ENCODE measurements at places on chromosomes 16 and 17.

DNA sequence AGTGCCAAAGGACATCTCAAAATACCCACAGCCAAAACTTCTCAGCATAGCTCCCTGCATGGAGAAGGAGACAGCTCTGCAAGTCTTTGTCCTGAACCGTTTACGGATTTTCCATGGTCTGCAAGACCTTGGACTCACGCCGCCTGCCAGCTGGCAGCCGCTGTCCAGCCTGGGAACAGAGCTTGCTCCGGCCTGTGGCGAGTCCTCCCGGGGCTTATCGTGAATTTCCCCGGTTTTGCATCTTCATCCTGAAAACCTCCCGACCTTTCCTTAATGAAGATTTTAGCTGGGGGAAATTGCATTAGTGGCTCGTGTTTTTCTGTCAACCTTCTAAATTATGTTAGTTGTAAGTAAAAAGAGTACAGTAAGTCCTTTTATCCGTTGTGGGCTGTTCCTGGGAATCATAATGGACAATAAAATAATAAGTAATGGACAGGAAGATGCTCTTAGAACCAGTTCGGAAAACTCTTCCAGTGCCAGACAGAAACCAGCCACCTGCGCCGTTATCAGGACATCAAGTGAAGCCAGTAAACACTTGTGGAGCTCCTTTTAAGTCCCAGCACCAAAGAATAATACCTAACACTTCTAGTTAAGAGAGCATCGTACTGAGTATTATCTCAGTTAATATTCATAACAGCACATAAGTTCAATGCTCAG is 112.4 kb upstream of the NOL11 start:
- DNase-seq, result no peak

DNA sequence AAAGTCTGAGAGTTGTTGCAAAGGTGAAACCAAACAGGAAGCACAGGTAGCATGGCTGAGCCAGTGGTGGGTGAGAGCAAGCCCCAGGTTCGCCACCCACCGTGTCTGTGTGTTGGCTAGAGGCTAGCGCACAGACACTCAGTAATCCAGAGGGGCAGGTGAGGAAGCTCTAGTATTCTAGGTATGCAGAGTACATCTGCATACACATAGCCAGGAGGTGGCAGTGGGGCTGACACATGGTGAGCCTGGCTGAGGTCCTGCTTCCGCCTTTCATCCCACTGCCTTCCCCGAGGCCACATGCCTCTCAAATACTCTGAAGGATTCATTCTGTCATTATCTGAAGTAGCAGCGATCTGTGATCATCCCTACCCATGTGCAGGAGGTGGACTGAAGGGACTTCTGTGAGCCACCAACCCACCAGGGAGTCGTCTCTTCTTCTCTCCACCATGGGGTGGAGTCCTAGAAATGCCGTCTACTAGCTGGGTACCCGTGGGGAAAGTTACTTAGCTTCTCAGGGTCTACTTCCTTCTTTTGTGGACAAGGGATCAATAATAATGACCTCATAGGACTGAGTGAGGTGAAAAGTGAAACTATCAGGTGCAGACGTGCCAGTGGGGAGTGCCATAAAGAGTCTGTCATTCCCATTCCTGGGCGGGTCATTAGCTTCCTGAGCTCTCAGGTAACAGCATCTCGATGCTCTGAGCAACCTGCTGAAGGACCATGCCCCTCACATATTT is 36.0 kb upstream of the ICAM2 start:
- no peak for DNase-seq

DNA sequence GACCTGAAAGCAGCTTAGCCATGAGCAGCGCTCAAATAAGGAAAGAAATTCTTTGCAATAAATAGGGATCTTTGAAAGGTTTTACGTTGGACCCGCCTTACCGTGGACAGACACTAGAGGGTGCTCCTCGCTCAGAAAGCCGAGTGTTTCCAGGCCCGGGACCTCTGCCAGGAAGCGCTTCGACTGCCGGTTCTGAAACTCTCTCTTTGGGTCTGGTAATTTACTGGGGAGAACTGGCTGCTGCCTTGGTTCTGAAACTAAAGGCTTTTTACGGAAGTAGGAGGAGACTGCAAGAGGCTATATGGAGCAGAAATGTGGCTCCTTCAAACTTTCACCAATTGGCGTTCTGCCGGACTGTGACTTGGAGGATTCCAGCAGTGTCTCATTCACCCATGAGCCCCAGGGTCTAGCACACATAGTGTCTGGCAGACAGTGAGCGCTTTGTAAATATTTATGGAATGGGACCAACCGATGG is 45.6 kb upstream of the HOXB9 start:
- DNase-seq, result peak; percentile 57

DNA sequence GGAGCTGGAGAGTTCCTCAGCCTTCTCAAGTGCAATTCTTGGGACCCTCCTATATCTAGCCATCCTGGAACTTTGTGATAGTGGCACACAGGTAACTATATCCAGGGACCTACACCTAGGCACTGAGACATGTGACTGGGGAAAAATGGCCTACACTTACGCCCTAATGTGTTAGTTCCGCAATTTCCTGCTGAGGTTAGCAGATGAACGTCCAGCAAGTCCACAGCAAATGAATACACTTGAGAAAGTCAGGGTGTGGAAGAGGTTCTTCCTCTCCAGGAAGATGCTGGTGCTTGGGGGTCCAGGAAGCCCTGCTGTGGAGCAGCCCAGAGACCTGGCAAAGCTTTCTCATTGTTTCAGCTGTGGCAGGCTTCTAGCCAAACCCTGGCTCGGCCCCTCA is 20.8 kb downstream of the PIK3R5 start:
- no peak for DNase-seq

GRCh38 chr17:73911726-73912372 is 267.6 kb upstream of the SDK2 start:
- DNase-seq, result no peak

- peak; percentile 62 for DNase-seq
Observed at GRCh38 chr16:30805370-30806169, 18.6 kb upstream of the ZNF629 start.

- DNase-seq, result no peak
Observed at GRCh38 chr17:74903034-74903433, 9.6 kb upstream of the FADS6 start.

- no peak for DNase-seq
Observed at GRCh38 chr17:11899537-11899942, 97.7 kb downstream of the ZNF18 start.

- no peak for DNase-seq
Observed at GRCh38 chr17:77863814-77864161, 94.7 kb upstream of the TNRC6C start.

- no peak for DNase-seq
Observed at GRCh38 chr16:46899443-46900143, 15.4 kb downstream of the GPT2 start.

- DNase-seq, result no peak
Observed at GRCh38 chr17:42311240-42312034, 23.1 kb downstream of the STAT5A start.

GRCh38 chr16:83350481-83350880 is 457.3 kb upstream of the HSBP1 start:
- DNase-seq, result no peak

- DNase-seq, result no peak
Observed at GRCh38 chr17:76529224-76530094, 8.1 kb downstream of the CYGB start.

DNA sequence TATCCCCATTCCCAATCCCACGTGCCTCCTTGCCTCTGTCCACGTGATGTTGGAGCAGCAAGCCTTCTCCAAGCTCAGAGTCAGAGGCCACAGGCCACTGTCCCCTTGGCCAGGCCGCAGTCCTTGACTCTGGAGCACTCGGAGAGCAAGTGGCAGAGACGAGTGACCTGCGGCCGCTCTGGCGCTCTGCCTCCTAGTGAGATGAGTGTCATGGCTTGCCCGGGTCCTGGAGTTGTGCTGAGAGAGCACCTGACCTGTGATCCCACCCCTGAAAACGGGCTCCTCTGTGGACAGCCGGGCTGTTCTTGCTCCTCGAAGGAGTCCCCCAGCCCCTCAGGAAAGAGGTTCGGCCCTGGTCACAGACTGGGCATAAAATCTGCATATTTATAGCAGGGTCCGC is 10.0 kb upstream of the FASN start:
- no peak for DNase-seq

DNA sequence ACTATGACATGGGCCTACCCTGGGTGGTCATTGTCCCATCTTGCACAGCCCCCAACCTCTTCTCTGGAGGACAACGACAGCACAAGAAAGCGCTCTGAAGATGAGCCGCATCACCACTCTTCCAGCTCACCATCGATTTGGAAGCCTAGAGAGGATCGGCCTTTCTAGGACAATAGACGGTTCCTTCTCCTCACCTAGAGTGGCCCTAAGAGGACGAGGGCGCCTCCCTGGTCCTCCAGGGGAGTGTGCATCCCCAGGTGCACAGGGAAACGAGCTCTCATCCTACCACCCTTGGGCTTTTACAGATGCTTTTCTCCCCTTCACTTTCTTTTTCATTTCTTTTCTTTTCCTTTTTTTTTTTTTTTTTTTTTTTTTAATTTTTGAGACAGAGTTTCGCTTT is 20.3 kb upstream of the SLC52A1 start:
- no peak for DNase-seq

GRCh38 chr17:2095536-2095910 is 40.6 kb downstream of the HIC1 start:
- no peak for DNase-seq

GRCh38 chr17:73706428-73706827 is 62.2 kb upstream of the SDK2 start:
- DNase-seq, result no peak

- no peak for DNase-seq
Observed at GRCh38 chr16:69107316-69107962, 2.0 kb downstream of the HAS3 start.

DNA sequence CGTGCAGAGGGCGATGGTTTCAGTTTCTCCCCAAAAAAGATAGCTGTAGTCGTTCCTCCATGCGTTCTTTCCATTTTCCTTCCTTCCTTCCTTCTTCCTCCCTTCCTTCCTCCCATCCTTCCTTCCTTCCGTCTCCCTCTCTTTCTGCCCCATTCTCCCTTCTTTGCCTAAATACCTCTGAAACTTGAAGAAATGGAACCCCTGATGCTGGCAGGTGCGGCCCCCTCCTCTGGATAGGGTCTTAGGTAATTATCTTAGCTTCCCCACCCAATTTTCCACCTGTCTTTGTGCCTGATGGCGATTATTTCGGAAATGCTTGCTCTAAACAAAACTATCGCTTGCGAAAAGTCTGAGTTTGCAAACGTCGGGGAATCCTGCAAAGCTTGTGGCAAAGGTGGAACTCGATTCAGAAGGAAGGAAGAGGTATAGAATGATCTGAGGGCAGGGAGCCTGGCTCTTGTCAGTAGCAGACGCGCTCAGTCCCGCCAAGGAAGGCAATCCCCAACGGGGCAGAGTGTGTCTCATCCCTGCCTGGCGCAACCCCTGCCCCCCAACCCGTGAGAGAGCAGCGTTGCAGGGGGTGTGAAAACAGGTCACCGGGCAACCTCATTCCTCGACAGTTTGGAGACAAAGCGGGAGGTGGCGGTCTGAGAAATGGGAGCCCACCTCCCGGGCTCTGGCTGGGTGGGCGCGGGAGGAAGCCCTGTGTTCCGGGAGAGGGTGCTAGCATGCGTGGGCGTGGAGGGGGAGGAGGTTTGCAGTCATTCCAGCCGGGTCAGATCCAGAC is 2.9 kb upstream of the CBX8 start:
- DNase-seq, result no peak

DNA sequence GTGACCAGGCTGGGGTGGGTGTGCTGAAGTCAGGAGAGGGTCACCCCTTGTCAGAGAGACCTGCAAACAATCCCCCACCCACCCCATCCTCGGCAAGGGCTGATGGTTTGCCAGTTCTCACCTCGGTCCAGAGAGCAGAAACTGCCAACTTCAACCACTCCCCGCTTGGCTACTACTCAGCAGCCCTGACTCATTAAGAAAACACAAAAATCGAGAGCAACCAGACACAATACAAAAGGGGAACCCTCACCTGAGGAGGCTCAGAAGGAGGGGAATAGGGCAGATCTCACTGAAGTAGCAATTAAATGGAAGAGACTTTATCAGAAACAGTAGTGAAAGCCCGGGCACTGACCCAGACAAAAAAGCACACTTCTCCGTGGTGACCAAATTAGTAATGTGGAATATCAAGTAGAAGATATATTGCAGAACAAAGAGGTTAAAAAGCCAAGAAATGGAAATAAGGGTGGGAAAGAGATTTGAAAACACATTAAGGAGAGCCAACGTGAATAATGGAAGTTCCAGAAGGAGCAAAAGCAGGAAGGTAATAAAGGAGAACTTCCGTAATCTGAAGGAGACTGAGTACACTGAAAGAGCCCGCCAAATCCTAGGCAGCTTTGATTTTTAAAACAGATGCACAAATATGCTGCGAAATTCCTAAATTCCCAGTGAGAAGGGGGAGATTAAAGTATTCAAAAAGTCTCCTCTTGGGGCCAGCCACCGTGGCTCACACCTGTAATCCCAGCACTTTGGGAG is 23.6 kb downstream of the CENPV start:
- DNase-seq, result no peak

DNA sequence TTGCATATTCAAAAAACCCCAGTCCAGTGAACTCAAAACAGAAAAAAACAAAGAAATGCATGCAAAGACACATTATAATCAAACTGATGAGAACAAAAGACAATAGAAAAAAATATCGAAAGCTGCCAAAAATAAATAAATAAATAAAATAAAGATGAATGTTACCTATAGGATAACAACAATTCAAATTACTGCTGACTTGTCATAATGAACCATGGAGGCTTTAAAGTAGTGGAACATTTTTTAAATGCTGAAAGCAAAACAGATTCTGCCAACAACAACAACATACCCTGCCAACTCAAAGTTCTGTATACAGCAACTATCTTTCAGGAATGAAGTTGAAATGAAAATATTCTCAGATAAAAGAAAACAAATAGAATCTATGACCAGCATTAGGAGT is 116.6 kb downstream of the CBLN1 start:
- no peak for DNase-seq

DNA sequence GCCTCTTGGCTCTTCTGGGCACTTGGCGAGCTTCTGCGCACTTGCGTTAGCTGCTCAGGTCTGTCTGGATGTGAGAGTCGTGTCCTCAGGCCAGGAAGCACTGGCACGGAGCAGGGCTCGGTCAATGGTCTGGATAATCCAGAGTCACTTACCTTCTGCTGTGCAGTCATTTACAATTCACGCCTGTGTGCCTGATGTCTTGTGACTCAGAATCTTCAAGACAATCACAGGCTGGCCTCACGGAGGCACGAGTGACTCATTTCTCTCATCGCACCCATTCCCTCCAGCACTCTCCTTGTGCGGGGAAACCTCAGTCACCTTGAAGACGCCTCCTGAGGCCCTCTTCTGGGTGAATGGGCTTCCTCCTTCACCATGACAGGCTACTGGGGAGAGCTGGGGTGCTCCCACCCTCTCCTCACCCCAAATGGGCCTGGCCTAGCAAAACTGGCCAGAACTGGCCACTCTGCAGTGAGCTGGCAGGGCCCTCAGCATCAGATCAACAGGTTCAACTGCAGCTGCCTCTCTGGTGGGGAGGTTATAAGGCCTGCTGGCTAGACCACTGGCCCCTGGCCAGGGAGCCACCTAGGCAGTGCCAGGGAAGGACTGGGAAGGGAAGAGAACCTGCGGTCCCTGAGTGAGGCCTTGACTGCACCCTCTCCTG is 1.9 kb upstream of the CAPN15 start:
- peak; percentile 29 for DNase-seq

GRCh38 chr16:89525146-89525913 is 17.1 kb downstream of the SPG7 start:
- DNase-seq, result no peak

Measured in activated naive CD4-positive, alpha-beta T cell (primary cell).